ENCODE measurements at places on chromosomes 7 and 10. TPM values are rescaled to one million over a fixed set of nuclear protein-coding genes. Genes with fewer than 3 reads are reported as not detected.
A peak's percentile ranks its signal among the peaks of the same experiment; 100 is the strongest.

The GLI3 gene
- total RNA-seq, result 1.7 TPM

The OR2A12 gene
- not detected for total RNA-seq

The VAX1 gene
- not detected for total RNA-seq

The NUTM2E gene
- total RNA-seq, result not detected

The TMEM196 gene
- not detected for total RNA-seq

The VOPP1 gene
- 94.5 TPM for total RNA-seq

The MYOZ1 gene
- total RNA-seq, result 0.18 TPM

- no peak overlapping the region for H3K4me3 ChIP-seq
- H3K27ac ChIP-seq, result no peak overlapping the region
- H3K36me3 ChIP-seq, result no peaks in the 10 kb centered on the region
- no peak for DNase-seq
Measured at GRCh38 chr10:45387096-45387893, 13.3 kb downstream of the ALOX5 start.

- H3K36me3 ChIP-seq, result no peaks in the 10 kb centered on the region
- H3K4me3 ChIP-seq, result no peak overlapping the region
- no peaks in the 10 kb centered on the region for H3K27me3 ChIP-seq
Measured at GRCh38 chr7:22781230-22781711, 41.4 kb downstream of the TOMM7 start.

GRCh38 chr10:98611436-98611835 lies 164.7 kb upstream of the HPS1 start:
- H3K4me3 ChIP-seq, result no peak overlapping the region
- no peak overlapping the region for H3K27ac ChIP-seq

DNA sequence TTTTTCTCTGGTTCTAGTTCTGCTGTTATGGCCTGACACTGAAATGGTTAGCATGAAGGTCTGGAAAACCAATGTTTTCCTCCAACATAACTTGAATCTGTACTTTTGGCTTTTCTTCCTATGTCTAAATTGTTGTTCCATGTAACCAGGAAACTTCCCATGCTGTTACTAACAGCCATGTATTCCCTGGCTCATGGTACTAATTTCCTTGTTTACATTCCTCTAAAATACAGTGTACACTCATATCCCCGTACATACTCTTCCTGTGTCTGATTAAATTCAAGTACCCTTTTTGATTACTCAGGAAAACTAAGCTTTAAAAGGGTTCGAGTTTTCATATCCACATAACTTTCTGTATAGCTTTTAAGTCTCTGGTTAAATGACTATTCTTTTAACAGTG lies 12.3 kb upstream of the ACSM6 start:
- peak; percentile 61 for DNase-seq
- no peak overlapping the region for H3K4me3 ChIP-seq
- no peaks in the 10 kb centered on the region for H3K4me1 ChIP-seq
- no peak overlapping the region for H3K27ac ChIP-seq
- H3K36me3 ChIP-seq, result no peaks in the 10 kb centered on the region
- no peaks in the 10 kb centered on the region for H3K27me3 ChIP-seq

DNA sequence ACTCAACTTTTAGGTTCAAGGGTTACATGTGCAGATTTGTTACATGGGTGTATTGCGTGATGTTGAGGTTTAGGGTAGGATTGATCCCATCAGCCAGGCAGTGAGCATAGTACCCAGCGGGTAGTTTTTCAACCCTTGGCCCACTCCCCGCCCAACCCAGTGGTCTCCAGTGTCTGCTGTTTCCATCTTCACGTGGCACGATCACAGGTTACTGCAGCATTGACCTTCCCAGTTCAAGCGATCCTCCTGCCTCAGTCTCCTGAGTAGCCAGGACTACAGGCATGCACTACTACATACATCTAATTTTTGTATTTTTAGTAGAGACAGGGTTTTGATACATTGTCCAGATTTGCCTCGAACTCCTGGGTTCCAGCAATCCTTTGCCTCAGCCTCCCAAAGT lies 905.7 kb upstream of the ZNF722 start:
- no peak overlapping the region for H3K4me3 ChIP-seq
- DNase-seq, result no peak
- no peak overlapping the region for H3K27ac ChIP-seq

GRCh38 chr7:141533149-141533949 lies 17.9 kb upstream of the AGK start:
- H3K27me3 ChIP-seq, result 0 out of 2 replicates have a peak, but pooled peaks cover 2% of the 10 kb centered on the region
- no peaks in the 10 kb centered on the region for H3K36me3 ChIP-seq
- no peaks in the 10 kb centered on the region for H3K4me1 ChIP-seq
- peak; percentile 74 for DNase-seq

- no peak overlapping the region for H3K4me3 ChIP-seq
- H3K4me1 ChIP-seq, result no peaks in the 10 kb centered on the region
- DNase-seq, result no peak
- H3K27me3 ChIP-seq, result no peaks in the 10 kb centered on the region
- no peaks in the 10 kb centered on the region for H3K36me3 ChIP-seq
- no peak overlapping the region for H3K27ac ChIP-seq
Measured at GRCh38 chr10:36263871-36264270, 621.8 kb upstream of the FZD8 start.

- H3K27ac ChIP-seq, result peak overlapping the region; percentile 16
- H3K4me1 ChIP-seq, result no peaks in the 10 kb centered on the region
- no peaks in the 10 kb centered on the region for H3K27me3 ChIP-seq
- DNase-seq, result peak; percentile 51
- H3K36me3 ChIP-seq, result peaks cover 25% of the 10 kb centered on the region
Measured at GRCh38 chr7:786472-787255, 45.6 kb upstream of the SUN1 start.

- no peaks in the 10 kb centered on the region for H3K27me3 ChIP-seq
- no peak overlapping the region for H3K27ac ChIP-seq
- no peaks in the 10 kb centered on the region for H3K4me1 ChIP-seq
- no peak for DNase-seq
Measured at GRCh38 chr7:50362712-50363282, 58.3 kb downstream of the IKZF1 start.

- no peaks in the 10 kb centered on the region for H3K36me3 ChIP-seq
- no peak for DNase-seq
- no peaks in the 10 kb centered on the region for H3K27me3 ChIP-seq
Measured at GRCh38 chr10:81865581-81865980, 9.4 kb upstream of the NRG3 start.

- H3K27ac ChIP-seq, result no peak overlapping the region
- DNase-seq, result no peak
- H3K4me3 ChIP-seq, result no peak overlapping the region
- H3K36me3 ChIP-seq, result no peaks in the 10 kb centered on the region
- H3K4me1 ChIP-seq, result no peaks in the 10 kb centered on the region
- no peaks in the 10 kb centered on the region for H3K27me3 ChIP-seq
Measured at GRCh38 chr10:130044067-130045061, 66.3 kb downstream of the C10orf143 start.

DNA sequence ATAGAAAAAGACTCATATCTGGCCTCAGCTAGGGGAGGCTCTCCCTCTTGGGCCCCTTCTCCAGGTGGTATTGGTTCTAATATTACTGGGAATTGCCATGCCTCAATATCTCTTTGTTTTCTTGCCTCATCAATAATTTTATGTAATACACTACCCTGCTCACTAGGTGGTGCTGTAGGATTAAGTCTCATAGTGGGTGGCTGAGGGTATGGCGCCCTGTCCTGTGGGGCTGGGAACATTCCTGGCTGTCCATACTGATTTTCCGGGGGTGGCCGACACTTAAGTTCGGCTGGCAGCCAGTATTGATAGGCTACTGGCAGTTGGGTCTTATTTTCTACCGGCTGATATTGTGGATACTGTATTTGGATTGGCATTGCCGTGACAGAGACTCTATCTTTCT lies 9.0 kb upstream of the TAS2R3 start:
- H3K27me3 ChIP-seq, result no peaks in the 10 kb centered on the region
- peaks cover 37% of the 10 kb centered on the region for H3K36me3 ChIP-seq
- DNase-seq, result no peak
- no peak overlapping the region for H3K27ac ChIP-seq
- no peak overlapping the region for H3K4me3 ChIP-seq

Data from IMR-90 (cell line).